ENCODE measurements at places on chromosomes 6 and 20.

GRCh38 chr6:82408952-82409431 lies 45.4 kb downstream of the TPBG start:
- no peak for DNase-seq

DNA sequence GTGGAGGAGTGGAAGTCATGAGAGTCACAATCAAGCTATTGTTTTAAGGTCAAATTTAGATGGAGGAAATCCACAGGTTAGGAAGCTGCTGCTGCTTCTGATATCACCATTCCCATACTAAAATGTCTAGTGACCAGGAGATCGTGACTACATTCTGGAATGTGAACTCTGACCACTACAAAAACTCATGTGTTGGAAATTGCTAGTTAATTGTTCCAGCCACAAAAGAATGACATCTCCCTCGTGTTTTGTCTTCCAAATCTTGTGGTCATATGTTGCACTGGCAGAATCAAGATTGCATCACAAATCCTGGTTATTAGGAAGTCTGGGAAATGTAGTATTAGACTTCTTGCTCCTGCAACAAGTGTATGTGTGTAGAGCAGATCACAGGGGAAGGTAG lies 441.9 kb downstream of the CD109 start:
- no peak for DNase-seq

DNA sequence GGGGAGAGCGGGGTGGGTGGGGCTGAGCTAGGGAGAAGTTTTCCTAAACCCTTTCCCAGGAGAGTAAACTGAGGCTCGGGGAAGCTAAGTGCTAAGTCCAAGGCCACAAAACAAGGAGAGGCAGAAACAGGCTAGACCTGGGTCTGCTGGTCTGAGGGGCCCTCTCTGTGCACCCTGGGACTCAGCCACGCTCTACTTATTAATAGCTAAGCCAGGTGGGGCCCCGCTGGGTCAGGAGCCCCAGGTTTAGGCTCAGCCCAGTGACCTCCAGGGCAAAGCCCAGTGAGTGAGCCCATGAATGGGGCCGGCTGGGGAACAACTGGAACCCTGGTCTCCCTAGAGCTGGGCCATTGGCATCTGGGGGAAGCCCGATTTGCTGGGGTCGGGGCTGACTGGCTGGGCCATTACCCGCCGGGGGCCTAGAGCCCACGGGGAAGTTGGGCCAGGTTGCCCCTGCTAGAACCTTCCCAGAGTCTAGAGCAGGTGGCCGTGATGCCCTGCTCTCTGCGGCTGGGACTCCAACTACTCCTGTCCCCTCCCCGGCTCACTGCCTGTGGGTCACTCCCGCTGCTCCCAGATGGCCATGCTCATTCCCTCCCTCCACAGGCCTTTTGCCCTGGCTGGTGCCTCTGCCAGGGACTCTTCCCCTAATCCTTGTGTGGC lies 24.1 kb upstream of the NOL4L start:
- no peak for DNase-seq

GRCh38 chr20:53142225-53143127 lies 170.3 kb downstream of the TSHZ2 start:
- no peak for DNase-seq

DNA sequence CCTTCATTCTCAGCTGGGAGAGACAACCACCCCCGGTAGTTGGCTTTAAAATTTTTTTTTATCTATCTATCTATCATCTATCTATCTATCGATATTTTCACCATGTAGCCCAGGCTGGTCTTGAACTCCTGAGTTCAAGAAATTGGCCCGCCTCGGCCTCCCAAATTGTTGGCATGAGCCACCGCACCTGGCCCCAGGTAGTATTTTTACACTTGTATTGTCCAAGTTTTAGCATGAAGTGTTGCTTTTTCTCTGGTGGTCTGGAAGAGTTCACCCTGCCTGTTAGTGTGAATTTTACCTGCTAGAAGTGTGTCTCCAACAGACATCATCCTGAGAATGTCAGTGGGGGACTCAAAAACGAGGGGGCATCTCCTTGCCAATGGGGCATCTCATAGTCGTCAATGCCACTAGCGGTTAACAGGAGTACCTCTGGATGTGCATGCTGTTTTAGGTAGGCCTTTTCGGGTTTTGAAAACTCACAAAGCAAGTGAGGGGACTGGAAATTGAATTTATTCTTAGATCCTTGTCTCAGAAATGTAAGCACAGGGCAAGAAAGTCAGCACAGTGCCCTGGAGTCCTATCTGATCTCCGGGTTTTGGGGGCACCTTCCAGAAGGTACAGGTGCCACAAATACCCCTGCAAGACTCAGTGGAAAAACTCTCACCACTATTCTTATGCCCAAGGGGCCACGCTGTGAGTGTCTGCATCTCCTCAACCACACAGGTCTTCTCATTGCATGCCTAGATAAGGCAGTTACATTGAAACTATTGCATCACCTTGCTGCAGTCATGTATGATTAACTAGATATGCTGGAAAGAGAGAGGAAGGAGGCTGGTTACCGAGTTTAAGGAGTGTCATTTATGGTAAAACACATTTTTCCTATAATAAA lies 37.1 kb downstream of the TNFAIP3 start:
- DNase-seq = no peak

DNA sequence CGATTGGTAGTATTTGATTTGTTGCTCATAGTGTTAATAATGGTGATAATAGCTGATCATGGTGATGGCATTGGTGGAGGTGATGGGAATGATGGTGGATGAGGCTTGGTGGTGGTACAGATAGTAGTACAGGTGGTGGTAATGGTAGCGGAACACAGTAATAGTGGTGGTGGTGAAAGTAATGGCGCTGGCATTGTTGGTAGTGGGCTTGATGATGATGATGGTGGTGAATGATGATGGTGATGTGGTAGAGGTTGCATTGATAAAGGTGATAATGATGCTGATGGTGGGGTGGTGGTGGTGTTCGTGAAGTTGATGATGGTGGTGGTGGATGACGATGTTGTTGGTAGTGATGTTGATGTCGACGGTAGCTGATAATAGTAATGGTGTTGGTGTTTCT lies 24.6 kb upstream of the CLIC5 start:
- DNase-seq = no peak

DNA sequence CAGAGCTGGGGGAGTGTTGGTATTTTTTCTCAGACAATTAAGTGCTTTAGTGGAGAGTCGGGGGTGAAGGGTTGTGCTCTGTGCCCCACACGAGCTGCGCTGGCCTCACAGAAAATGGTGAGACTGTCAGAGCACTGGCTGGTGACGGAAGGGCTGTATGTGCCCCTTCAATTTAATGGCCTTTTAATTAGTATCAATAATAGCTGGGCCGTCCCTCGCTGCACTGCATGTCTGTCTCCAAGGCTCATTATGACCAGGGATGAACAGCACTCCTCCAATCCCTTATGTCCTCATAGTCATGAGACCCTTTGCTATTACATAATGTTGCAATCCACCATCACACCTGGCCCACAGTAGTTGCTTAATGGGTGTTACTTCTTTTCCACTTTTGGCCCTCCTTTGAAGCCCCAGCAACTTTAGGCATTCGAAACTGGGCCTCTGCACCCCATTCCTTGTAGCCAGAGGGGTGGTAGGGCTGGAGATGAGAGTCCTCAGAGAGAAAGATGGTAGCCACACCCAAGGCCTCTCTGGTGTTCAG lies 9.5 kb upstream of the RALY start:
- no peak for DNase-seq

DNA sequence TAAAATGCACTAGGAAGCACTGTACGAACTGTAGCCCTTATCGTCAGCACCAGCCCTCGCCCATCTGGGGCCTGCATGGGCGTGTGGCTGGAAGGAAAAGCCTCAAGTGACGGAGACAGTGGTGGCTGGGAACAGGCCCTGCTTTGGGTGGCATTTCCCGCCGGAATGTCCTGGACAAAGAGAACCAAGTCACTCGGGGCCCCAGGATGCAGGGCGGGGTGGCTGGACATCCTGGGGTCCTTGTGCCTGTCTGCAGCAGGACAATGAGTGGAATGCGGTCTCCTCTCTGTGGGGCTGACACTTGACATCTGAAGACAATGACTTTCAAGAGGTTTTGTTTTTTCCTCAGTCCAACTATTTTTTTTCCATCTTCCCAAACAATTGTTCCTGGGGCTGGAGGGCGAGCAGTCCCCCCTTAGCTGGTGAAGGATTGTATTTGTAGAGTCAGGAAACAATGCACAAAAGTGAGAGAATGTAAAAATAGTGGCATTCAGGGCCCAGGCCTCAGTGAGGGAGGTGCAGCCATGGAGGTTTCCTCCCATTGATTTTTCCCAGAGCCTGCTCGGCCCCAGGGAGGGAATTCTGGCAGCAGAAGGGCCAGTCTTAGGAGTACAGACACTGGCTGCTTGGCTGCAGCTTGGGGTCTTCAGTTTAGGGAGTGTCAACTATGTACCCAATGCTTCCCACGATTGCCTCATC lies 64.4 kb downstream of the PREX1 start:
- DNase-seq = no peak

DNA sequence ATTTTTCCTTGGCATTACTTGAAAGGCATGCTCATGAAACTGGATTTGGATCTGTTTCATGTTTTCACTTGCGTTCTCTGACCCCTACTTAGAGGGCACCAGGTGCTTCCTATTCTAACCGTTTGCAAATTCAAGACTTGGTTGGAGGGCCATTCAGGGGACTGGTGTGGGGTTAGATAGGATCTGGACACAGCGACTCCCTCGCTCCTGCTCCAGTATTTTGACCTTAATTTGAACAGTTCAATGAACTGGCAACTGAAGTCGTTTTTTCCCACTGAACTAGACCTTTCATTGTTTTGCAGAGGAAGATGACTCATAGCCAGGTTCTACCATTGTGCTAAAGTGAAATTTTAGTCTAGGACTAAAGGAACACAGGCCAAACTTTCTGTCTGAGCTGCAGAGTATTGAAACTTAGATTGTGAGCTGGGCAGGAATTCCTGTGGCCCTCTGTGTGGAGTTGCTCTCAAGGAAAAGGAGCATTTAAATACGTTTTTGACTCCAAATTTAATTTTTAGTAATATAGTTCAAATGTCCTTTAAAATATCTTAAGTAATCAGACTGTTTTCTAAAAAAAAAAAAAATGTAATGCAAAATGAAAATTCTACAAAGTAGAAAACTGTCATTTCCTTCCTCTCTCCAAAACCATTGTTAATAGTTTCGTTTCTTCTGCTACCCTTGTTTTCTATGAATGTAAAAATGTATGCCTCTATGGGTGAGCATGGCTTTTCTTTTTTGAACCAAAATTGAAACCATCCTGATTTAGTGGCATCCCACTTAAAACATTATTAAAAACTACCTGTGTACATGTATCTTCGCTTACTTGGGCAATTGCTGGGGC lies 64.8 kb downstream of the UTRN start:
- DNase-seq = no peak

DNA sequence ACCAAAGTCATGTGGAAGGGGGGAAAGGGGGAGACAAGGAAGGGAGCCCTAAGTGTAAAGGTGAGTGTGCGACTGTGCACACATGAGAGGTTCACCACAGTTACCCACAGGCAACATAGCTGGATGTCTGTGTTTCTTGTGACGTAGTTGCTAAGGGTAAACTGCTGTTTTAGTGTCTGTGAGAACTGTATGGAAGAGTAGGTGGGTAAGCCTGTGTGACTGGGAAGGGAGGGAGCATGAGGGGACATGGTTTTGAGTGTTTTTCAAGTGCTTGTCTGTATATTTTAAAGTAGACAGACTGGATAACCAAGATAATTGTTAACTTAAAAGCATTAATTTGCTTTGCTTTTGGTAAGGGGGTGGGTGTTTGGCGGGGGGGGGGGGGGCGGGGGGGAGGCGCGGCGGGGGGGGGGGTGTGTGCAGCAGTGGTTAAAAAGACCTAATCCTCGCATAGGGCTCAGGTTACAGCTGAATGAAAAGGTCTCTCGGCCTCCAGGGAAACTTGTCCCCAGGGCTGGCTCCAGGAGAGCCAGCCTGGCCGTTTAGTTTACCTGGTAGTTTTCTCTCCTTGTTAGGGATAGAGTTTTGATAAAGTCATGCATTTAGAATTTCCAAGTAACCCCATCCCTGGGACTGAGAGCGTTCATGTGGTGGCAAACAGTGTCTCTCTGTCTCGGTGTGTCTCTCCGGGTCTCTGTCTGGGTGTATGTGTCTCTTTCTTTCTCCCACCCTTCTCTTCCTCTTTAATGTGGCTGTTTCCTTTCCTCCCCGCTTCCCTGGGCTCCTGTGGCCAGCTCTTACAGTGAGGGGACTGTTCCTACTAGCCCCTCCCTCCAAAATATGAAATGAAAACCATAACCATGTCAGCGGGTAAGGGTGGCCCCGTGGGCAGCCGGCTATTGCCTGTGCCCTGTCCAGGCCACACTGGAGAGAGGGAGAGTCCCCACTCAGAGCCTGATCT lies 3.4 kb downstream of the SCUBE3 start:
- no peak for DNase-seq

GRCh38 chr20:23132930-23133559 lies 46.9 kb upstream of the CD93 start:
- DNase-seq = no peak

DNA sequence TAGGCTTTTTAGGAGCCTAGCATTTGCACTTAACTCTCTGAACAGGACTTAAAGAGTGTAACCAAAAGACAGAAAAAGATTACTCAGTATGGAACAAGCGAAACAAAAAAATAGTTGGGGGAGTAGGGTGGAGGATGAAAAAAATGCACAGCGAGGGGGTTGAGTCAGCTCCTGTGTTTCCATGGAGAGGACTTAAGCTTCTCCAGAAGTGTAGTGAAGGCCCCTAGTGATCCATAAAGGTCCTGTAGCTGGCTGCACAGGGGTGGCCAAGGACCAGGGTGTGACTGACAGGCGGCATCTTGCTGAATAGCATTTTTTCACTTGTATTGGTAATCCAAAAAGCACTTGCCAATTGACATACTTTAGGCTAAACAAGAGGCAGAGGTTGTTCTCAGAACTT lies 533.9 kb downstream of the RFPL4B start:
- no peak for DNase-seq

DNA sequence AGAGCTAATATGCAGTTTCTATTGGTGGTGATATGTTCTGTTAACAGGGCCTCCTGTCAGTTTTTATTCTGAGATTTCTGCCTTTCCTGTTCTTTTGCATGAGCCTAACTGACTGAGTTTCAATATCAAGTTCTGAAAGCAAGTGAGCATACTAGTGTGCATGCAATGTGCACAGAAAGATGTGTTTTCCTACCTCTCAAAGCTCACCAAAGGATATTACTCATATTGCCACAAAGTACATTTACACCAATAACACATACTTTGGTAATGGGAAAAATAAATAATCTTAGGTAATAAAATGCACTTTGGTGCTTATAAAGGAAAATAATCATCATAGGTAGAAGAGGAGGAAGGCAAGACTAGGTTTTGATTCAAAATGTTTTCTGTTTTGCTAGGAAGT lies 195.0 kb downstream of the KHDC1L start:
- DNase-seq = no peak

DNA sequence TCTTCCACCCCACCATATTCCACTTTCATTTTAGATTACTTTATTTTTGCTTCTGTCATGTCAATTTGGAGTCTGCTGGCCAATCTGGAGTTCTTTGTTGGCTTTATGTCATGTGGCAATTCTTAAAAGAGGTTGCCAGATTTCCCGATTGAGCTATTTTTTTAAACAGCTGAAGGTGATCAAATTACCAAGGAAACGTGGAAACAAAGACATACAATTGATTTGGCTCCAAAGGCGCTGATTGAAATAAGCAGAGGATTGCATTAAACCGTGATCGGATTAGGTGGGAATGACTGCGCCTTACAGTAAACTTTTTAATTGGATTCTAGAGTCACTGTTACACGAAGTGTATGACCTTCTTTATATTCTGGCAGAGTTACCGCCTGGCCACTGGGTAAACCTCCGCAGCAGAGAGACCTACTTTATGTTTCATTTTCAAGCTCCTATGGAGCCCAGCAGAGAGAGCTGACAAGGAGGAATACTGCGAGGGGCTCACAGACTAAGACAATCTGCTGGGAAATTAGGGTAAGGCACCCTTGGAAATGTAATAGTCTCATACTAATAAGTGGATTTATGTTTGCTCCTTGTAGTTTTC lies 37.9 kb downstream of the SIM1 start:
- no peak for DNase-seq
